ENCODE measurements at places on chromosomes 4 and X.

- no peak for DNase-seq
Observed at GRCh38 chr4:151093203-151093602, 6.2 kb upstream of the RPS3A start.

DNA sequence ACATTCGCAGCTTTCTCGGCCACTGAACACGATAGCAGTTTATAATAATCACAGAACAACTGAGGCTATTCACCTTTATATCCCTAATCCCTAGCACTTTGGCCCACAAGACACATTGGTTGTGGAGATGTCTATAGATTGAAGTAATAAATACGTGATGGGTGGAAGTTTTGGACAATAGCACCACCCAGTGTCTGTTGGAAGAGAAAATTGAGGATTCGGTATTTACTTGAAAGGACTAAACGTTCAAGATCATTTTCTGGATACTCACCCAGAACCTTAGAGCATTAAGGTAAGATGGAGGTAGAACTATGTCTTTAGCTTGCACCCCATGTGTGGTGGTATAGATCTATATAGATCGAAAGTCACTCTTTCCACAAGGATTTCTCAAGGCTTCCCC, 787 bp upstream of the TMSB15A start:
- DNase-seq: no peak

DNA sequence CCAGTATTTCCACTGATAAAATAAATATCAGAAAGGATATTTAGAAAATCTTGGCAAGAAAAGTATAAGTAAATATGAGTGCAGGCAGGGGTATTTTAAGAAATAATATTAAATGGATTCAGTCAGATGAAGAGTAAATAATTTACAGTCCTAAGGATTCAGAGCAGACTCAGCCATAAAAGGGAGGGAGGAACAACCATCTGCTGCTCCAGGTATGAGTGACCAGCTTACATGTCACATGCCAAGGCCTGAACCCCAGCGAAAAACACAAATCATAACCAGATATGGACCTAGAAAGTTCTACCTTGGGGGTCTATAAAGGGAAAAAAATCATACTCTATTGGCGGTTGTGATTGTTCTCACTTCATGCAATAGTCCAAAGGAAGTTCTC, 166.8 kb downstream of the COL4A6 start:
- no peak for DNase-seq

DNA sequence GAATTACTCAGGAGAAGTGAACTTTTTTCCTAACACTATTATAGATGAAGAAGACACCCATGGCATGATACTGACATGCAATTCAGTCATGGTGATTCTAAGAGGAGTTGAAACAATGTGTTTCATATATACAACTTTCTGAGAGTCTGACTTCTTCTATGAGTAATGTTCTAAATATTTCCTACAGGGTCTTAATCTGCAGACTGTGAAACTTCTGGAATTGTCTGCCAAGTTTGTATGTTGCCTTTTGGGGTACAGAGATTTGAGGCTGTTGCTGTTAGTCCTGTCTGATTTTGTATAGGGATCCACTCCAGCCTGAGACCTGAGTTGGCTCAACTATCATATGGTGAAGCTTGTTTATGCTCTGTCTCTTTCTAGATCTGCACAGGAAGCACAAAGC, 160.6 kb upstream of the GATB start:
- no peak for DNase-seq

DNA sequence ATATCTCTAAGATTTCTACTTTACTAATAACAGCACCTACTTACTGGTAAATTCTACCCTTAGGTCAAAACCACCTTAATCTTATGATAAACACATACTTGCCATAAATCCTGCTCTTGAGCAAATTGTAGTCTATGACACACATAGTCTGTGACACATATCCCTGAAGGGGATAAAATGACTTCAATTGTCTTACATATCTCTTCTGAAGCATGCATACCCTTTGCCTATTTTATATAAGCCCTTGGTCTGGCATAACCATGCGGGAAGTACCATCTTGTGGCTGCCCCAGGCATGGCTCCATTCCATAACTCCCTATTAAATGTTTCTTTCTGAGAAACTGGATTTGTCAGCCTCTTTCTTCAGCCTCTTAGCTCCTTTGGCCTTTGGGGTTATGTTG, 248.9 kb downstream of the SLC7A11 start:
- DNase-seq: no peak

DNA sequence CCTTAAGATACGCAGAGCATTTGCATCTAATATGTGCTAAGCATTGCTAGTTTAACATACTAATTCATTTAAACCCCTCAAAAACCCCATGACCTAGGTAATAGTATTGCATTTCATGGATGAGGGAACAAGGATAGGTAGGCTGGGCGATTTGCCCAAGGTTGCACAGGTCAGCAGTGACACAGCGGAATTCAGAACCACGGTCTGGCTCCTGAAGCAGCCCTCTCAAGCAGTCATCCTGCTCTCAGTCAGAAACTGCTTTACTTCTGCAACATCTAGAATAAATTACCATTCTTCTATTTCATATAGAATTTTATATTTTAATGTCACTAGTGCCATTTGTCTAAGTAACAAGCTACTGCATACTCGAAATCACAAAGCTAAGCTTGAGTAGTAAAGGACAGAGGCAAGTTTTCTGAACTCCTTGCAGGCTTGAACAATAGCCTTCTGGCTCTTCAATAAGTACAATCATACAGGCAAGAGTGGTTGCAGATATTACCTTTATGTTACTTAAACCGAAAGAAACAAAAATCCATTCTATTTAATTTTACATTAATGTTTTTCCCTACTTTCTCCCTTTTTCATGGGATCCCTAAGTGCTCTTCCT, 555 bp upstream of the SPP1 start:
- DNase-seq: no peak

- no peak for DNase-seq
Observed at GRCh38 chr4:20859097-20859781, 159.0 kb downstream of the PACRGL start.

- DNase-seq: no peak
Observed at GRCh38 chrX:155577682-155578081, 35.1 kb downstream of the TMLHE start.

Measured in activated gamma-delta T cell treated with anti-CD3 and anti-CD28 coated beads, Interleukin-2, amount 50 U/mL, for 16 hours (primary cell).